ENCODE measurements at places on chromosomes 1 and 21.
A peak's percentile ranks its signal among the peaks of the same experiment; 100 is the strongest.

GRCh38 chr1:225498549-225499136, 70.8 kb upstream of the LBR start:
- no peak for DNase-seq

GRCh38 chr1:228323401-228323800, 83.2 kb downstream of the TRIM11 start:
- no peak for DNase-seq

DNA sequence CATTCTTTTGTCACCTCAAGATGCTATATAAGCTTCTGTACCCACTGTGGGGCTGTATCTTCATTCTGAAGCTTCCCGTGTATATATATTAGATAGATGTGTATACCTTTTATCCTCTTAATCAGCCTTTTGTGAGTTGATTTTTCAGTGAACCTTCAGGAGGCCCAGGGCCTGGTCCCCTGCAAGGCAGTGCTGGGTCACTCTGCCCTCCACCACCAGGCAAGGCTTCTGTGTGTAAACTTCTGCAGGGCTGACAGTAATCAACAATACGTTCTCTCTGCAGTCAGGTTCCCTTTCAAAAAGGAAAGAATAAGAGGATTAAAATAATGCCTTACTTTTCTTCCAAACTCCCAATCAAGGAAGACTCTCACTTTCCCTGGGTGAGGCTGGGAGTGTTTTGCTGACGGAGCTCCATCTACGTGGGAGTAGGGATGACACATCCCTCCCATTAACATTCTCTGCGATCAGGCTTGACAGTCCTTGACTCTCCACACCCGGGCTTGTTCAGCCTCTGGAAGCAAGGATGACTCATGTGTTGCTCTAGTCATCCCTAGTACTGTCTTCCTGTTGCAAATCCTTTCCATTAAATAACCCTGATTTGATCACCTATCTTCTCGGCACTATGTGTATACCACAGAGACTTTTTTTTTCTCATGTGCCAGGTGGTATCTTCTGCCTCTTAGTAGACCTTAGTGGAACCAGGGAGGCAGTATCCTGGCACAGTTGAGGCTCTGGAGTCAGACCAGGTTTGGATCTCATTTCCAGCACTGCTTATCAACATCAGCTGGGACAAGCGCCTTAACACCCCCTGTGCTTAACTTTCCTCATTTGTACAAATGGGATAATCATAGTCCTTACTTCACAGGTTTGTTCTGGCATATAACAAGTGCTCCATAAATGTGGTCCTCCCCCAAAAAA, 70.3 kb upstream of the KCNK1 start:
- peak; percentile 99 for DNase-seq

- no peak for DNase-seq
These were observed 86.5 kb downstream of the C1orf21 start for GRCh38 chr1:184473176-184473966.

DNA sequence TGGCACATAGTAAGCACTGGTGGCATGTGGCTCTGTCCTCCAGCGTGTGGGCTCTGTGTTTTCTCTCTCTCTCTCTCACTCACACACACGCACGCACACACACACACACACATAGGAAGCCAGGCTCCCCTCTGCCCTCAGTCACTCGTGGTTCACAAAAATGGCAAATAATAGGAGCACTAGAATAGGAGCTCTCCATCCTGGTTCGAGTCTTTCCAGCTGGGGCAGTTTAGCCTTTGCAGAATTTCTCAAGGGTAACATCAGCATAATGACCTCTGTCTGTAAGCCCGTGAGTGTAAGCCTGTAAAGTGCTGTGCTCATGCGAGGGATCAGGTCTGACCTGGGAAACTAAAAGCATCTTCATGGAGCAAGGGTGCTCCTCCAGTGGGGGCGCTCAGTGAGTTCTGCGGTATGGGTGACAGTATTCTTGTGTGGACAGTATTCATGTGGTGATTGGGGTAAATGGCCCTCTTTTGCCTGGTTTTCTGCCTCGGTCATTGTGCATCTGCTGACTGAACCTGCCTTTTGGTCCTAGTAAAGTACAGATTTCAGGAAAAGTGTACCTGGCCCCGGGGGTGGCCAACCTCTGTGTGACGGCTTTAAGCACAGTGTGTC, 842 bp upstream of the ZC3H12A start:
- no peak for DNase-seq

DNA sequence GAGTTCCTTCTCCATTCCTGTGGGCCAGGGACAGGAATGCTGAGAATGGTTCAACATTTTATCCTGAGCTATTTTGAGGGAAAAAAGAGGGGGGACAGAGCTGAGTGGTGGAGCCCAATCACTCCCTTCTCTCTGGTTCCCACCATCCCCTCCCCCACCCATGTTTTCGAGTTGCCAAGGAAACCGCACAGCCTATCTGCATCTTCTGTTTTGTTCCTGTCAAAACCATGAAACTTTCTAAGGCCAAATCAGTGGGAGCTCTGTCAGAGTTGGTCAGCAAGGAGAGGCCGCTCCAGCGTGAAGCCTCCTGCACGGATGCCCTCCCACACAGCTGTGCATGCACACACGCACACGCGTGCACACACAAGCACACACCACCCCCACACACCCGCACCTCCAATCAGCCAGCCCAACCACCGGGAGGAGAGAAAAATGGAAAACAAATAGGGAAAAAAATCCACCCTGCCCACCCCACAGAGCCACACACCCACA, 54.5 kb upstream of the ATP2B4 start:
- peak; percentile 43 for DNase-seq

DNA sequence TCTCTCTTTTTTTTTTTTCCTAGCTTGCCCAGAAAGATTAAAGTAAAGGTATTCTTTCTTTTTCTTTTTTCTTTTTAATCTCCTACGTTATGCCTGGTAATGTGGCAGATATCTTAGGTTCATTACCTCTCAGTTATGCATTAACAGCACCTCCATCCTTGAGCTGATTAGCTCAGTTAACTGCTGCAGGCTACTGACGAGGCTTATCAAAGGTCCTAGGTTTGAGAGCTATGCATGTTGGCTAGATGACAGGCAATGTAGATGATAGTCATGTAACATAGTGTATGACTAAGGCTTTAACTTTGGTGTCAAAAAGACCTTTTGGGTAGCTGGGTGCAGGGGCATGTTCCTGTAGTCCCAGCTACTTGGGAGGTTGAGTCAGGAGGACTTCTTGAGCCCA, 53.7 kb upstream of the CACYBP start:
- peak; percentile 61 for DNase-seq

DNA sequence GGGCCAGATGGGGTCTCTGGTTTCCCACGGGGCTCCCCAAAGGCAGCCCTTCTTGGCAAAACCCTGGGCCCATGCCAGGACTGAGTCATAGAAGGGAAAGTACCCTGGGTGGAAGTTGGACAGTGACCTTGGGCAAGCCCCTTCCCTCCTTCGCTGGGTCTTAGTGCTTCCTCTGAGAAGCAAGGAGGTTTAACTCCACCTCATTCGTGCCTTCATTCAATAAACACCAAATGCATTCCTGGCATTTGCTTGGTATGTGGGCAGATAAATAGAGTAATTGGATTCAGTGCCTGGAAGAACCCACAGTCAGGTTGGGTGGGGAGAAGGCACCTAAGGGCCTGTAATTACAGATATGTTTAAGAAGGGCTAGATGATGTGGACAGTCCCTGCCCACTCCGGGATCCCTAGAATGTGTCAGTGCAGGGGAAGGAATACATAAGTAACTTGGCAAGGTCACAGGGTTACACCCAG, 36.3 kb upstream of the CITED4 start:
- DNase-seq, result peak; percentile 97

GRCh38 chr21:41593051-41593759, 85.2 kb upstream of the TMPRSS2 start:
- no peak for DNase-seq

DNA sequence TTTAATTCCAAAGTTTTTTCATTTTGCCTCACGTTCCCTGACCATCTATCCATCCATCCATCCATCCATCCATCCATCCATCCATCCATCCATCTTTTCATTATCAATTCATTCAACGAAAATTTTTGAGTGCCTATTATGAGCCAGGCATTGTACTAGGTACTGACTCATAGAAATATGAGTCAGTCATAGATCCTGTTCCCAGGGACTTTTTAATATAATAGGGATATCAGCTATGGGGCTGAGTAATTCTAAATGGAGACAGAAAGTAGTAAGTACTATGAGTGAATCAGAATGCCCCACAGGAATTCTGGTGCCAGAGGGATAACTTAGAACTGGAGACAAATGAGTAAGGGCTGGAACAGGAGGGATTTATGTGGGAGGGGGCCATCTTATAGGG, 49.8 kb upstream of the GNG12 start:
- DNase-seq, result peak; percentile 53

DNA sequence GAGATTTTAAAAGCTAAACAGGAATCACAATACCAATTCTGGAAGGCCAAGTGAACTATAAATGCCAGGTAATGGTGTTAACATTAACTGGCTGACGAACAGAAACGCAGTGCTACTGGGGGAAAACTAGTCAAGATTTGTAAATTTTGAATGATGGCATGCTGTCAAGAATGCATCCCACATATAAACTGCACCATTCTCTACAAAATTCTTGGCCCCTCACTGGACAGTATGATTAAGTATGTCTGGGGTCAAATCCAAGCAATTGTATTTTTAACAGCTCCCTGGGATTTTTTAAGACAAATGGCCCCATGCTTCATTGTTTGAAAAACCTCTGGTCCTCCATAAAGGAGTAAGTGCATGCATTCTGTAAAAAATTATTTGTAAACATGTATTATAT, 73.2 kb upstream of the COA6 start:
- DNase-seq, result no peak

DNA sequence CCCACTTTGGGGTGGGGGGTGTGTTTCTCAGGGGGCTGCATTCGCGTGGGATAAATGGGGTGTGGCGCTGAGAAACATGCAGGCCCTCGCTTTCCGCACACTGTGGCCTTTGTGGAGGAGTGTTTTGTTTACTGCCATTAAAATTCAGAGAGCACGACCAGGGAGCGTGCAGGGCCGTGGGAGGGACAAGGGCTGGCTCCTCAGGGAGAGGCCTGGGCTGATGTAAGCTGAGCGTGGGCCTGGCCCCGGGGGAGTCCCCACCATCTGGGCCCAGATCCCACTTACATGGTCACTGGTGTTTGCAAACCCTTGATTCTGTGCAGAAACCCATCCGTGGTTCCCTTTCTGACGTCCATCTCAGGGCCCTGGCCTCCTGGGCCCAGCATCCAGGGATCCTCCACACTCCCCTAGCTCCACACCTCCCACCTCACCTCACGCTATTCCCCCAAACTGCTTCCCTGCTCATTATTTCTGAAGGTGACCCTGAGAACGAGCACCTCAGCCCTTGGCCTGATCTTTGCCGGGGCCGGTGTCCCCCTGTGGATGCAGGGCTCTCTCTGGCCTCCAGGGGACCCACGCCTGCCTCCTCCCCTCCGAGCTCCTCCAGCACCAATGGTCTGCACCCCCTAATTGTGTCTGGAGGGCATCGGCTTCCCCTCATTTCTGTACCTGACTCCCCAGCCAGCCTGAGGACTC, 92.5 kb upstream of the SIM2 start:
- DNase-seq, result no peak

DNA sequence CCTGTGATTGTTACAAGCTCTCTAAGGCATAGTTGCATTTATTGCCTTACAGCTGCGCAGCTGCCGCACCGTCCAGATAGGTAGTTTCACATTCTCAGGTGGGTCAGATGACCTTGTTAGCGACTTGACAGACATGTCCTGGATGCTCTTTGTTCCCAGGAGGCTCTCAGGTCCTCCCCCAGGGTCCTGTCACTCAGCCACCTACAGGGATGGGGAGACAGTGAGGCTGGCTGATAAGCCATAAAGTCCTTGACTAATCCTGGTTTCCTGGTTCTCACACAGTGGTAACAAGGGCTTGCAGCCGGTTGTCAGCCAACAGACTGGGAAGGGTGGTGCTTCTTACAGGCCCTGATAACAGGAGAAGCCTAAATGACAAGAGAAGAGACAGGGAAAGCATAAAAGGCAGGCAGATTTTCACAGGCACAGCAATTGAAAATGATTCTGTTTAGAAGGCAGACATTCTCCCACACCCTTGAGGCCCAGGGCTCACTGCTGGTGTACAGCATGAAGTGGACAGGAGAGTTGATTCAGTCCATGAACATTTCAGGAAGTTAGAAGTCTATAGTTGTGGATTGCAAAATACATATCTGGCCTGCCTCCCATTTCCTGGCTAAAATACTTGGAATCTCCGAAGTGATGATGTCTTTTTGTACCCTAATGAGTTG, 2.9 kb downstream of the ARF1 start:
- DNase-seq, result peak; percentile 28

DNA sequence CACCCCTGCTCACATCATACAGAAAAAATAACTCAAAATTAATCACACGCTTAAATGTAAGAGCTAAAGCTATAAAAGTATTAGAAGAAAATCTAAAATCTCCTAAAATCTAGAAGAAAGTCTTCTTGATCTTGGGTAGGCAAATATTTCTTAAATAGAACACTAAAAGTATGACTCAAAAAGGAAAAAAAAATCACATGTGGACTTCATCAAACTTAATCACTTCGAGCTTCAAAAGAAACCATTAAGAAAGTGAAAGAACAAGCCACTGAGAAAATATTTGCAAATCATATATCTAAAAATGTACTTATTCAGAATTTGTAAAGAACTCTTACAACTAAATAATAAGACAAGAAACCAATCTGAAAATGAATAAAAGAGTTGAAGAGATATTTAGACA, 32.7 kb downstream of the LRRC52 start:
- no peak for DNase-seq

GRCh38 chr1:246160905-246161304, 346.2 kb downstream of the SMYD3 start:
- no peak for DNase-seq

GRCh38 chr1:20723537-20724363, 5.9 kb upstream of the KIF17 start:
- no peak for DNase-seq

DNA sequence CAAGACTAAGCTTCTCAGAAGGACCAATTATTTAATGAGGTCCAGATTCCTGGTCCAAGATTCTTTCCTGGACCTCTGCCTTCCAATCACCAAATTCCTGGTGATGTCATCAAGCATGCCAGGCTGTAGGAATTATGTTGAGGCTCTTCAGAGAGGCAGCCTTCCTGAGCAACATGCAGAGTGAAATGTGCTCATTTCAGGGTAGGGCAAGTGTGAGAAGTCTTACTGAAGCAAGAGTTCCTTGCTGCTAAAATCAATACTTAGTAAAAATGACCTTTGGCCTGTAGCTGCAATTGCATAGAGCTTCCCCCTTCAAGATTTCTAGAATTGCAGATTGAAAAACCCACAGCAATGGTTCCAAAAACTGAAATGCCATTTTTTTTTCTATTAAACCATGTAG, 31.7 kb upstream of the BCAR3 start:
- DNase-seq, result no peak

DNA sequence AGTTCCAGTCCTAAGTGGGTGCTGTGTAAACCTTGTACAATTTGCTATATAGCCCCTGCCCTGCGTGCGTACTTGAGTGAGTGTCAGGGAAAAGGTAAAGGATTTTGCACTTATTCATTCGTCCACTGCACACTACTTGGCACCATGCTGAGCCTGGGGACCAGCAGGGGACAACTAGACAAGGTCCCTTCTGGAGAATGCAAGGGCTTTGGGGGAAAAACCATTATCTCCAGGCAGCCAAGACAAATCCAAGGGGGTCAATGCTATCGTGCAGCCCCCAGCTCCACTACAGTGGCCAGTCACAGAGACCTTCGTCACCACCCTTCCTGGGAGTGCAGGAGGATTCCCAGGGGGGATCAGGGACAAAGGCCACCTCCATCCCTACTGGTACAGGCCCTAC, 39.7 kb downstream of the MATN1 start:
- no peak for DNase-seq

GRCh38 chr1:75727571-75727970, 3.1 kb downstream of the ACADM start:
- DNase-seq, result no peak
